ENCODE measurements at places on chromosomes 2 and 18.

GRCh38 chr2:152613235-152613634 is 104.0 kb downstream of the PRPF40A start:
- no peak for DNase-seq

DNA sequence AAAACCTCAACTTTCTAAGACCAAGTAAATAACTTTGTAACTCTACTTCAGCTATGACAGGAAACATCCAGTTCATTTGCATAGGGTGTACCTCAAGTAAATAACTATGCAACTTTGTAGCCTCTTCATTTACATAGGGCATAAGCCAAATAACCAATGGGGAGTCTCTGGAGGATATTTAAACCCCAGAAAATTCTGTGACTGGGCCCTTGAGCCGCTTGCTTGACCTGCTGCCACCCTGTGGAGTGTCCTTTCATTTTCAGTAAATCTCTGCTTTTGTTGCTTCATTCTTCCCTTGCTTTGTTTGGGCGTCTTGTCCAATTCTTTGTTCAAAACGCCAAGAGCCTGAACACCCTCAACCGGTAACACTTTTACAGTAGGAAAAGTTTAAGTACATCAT is 1112.7 kb upstream of the NRXN1 start:
- no peak for DNase-seq

DNA sequence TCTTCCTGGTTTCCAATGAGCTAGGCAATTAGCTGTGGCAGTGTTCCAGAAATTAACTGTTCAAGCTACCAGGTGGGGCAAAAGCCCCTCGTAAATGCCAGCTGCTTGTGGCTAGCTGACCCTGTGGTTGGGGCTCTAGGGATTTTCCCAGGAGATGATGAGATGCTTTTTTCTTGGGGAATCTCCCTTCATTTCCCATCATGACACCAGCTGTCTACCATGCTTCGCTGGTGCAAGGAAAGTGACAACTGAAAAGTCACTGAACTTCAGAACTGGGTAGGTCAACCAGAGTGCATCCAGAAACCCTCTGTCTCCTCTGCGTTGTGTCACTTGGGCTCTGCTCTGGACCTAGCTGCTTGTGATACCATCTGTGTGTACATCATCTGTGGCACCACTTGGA is 386.5 kb upstream of the DCC start:
- DNase-seq: no peak

- no peak for DNase-seq
Observed at GRCh38 chr18:38909972-38910371, 1344.4 kb upstream of the CELF4 start.

DNA sequence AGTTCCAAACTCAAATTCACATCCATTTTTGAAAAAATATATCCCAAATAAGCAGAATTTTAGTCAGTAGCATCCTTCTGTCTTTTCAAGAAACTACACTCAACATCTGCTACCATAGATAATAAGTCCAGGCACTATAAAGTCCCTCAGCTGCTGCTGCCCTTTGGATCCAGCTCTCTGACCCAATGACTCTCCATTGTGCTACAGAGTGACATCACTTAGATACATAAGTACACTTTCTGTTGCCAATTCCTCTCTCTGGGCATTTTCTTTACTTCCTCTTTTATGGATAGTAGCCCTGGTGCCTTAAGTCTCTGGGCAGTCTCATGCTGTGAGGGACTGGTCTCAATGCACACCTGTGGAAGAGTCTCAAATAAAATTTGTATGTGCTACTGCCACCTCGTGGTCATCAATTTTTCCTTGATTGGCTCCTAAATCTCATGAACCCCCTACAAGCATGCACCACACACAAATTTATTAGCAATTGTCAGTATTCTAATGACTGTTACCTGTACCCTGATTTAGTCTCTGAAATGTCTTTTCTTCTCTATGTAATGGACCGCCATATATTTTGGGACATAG is 219.2 kb downstream of the LRP1B start:
- no peak for DNase-seq

DNA sequence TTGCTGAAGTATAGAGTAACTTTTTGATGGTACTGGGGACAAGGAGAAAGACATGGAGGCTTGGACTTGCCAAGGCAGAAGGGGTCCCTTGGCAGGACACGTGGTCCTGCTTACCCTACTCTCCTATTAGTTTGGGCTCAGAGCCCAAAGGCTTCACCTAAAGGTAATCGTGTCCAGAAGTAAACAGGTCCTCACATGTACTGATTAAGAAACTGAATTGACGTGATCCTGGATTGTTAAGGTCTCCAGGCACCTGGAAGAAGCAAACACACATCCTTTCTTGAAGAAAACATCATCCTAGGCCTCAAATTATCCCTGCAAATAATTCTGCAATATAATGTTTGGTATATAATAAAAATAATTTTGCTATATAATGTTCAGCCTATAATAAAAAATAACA is 50.0 kb downstream of the DTNB start:
- DNase-seq: no peak

GRCh38 chr2:18910843-18911242 is 321.5 kb upstream of the NT5C1B start:
- DNase-seq: no peak

- DNase-seq: no peak
Observed at GRCh38 chr18:7190547-7191156, 40.2 kb upstream of the LRRC30 start.

DNA sequence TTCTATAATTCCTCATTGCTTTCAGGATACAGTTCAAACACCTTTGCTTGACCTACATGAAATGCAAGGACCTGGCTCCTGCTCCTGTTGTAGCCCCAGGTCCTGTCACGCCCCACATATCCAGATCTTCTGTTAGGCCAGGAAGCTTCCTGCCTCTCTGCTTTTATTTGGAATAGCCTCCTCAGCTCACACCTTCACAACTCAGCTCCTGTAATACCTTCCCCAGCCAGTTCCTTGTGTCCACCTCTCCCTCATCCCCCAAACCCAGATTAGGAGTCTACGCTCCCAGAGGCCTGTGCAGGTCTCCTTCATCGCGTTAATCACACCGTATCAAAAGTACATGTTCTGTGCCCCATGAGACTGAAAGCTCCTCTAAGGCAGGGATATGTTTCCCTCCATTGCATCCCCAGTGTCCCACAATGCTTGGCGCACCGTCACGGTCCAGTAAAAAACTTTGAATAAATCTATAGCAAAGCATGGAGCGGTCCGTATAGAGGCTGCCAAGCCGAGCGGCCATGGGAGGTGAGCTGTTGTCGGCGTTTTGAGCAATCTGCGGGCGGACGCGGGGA is 371 bp downstream of the MDH1B start:
- no peak for DNase-seq

- DNase-seq: no peak
Observed at GRCh38 chr18:5287854-5288253, 7.7 kb downstream of the ZBTB14 start.

GRCh38 chr2:235468978-235469655 is 24.7 kb upstream of the AGAP1 start:
- DNase-seq: peak; percentile 33

DNA sequence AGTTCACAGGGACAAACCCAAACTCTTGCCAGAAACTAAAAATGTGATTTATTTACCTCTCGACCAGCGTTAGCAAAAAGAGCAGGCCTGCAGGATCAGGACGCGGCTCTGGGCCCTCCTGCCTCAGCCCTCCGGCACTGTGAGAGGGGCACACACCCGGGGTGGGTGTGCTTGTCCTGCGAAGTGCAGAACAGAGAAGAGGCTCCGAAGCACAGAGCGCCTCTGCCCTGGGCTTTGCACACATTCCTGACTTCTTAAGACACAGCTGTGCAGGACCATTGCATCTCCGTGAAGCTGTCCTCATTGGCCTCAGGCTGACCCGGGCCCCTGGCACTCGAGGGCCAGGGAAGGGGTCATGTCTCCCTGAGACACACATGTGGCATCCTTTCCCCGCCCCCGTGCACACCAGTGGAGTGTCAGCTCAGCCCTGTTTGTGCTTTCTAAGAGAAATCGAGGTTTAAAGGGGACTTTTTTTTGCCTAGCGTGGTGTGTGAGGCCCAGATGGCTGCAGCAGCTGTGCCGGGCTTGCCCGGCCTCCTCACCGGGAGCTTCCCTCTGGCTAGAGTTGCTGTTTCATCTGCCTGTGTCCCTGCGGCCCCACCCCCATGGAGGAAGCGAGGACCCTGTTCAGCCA is 9.9 kb upstream of the NFATC1 start:
- peak; percentile 43 for DNase-seq

GRCh38 chr18:66534110-66534509 is 69.8 kb downstream of the CDH19 start:
- DNase-seq: no peak

- no peak for DNase-seq
Observed at GRCh38 chr2:195212586-195212985, 444.4 kb upstream of the SLC39A10 start.

- no peak for DNase-seq
Observed at GRCh38 chr2:62871506-62871905, 166.0 kb downstream of the EHBP1 start.

DNA sequence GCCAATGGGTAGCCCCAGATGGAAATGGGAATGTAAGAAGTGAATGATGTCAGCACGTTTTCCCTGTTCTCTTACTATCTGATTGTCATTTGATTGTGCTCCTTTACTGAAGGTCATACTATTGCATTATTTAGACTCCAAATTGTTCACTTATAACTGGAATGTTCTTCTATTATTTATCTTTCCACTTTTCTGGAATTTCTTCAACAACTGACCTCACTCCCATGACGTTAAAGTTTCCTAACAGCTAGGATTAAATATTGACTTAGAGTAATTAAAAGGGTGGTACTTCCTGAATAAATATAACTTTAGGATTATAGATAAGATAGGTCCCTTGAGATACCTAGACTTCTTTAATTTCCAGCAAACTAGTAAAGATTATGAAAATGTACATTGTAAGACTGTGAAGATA is 10.9 kb upstream of the GULP1 start:
- DNase-seq: no peak

DNA sequence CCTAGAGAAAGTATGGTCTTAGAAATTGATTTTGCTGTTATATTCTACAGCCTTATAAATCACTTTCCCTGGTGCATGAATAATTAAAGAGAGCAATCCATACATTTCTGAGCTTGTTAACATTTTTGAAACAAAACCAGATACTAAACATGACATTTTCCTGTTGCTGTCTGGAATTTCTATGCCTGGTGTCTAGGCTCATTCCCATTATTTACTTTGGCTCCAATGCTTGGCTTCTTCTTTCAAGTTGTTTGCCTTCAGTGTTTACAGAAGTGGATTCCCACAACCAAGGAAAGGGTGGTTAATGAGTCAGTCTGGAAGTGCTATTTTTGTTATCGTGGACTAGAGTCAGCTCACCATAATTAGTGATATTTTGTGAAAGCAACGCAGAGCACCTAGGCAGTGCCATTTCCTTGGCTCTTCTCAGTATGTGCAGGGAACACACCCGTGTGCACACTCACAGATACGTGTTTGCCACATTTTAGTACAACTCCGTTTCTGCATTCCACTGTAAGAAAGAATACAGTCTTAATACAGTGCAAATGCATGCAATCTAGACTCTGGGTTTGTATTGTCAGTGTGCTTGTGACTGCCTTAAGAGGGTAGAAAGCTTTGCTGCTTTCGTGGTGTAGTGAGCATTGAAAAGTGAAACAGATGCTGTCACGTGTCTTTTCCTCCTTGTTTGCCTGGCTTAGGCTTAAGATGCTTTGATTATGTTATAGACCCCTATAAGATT is 185.0 kb upstream of the RASGRP3 start:
- DNase-seq: no peak

- DNase-seq: no peak
Observed at GRCh38 chr2:192413812-192414681, 219.3 kb upstream of the TMEFF2 start.

DNA sequence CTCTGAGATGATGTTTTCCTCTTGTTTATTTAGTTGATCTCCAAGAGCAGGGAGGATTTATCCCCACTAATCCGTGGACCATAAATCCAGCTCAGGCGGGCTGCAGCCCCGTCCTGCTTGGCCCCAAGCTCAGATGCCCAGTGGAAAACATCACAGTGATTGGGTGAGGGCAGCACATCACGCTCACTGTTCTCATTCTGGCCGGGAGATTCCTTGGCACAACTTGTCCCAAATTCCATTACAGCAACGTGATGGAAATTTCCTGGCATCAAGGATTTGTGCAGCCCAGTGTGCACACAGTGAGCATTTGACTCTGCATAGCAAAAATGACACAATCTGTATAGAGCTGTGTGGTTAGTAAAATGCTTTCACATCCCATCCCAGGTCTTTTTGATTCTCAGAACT is 96.8 kb downstream of the VAPA start:
- DNase-seq: peak; percentile 88

GRCh38 chr2:119482481-119483394 is 41.5 kb downstream of the SCTR start:
- peak; percentile 41 for DNase-seq
